IgD-negative memory B cell (primary cell): ENCODE measurements at places on chromosomes 4 and X. TPM values are rescaled to one million over a fixed set of nuclear protein-coding genes. Genes with fewer than 3 reads are reported as not detected.

The TMEM271 gene
- polyA plus RNA-seq, result not detected

The MAGEA1 gene
- not detected for polyA plus RNA-seq

The AVPR2 gene
- not detected for polyA plus RNA-seq

The STS gene
- polyA plus RNA-seq, result 2.8 TPM

The TMEM47 gene
- polyA plus RNA-seq, result not detected

The RCHY1 gene
- 25.3 TPM for polyA plus RNA-seq

The CHST7 gene
- polyA plus RNA-seq, result 4.0 TPM

The TRMT44 gene
- polyA plus RNA-seq, result 18.0 TPM

The RASGEF1B gene
- polyA plus RNA-seq, result 17.5 TPM

The SLC16A2 gene
- polyA plus RNA-seq, result not detected

The SHROOM2 gene
- polyA plus RNA-seq, result not detected

The INTU gene
- 0.11 TPM for polyA plus RNA-seq

The TRAM1L1 gene
- not detected for polyA plus RNA-seq

The UGT2B15 gene
- 0.25 TPM for polyA plus RNA-seq
